AG09309 (cell line): ENCODE measurements at places on chromosomes 3 and 15.
A peak's percentile ranks its signal among the peaks of the same experiment; 100 is the strongest.

DNA sequence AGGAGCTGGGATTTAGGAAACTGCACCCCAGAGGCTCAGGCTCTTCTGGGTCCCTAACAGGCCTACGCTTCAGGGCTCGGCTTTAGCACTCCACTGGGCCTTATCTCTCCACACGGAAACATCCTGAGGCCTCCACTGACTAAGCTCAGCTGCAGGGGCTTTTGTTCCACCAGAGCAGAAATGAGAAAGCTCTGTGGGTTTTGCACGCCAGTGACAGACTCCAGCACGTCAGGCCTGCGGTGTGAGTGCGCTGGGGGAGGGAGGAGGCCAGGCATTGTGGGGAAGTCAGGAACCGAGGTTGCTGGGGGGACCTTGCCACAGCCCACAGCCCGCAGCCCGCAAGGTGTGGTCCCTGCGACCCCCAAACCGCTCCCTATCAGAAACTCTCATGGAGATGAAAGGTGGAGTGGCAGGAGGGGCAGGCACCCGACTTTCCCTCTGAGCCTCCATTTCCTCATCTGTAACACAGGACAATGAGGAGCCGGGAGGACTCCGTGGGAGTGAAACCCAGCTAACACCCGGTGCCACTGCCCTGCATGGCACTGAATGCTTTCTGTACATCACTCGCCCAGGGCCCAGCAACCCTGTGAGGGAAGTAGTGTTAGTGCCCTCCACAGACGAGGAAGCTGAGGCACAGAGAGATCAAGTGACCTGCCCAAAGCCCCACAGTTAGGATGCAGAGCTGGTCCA is 106.5 kb downstream of the TPRA1 start:
- no peak for DNase-seq

DNA sequence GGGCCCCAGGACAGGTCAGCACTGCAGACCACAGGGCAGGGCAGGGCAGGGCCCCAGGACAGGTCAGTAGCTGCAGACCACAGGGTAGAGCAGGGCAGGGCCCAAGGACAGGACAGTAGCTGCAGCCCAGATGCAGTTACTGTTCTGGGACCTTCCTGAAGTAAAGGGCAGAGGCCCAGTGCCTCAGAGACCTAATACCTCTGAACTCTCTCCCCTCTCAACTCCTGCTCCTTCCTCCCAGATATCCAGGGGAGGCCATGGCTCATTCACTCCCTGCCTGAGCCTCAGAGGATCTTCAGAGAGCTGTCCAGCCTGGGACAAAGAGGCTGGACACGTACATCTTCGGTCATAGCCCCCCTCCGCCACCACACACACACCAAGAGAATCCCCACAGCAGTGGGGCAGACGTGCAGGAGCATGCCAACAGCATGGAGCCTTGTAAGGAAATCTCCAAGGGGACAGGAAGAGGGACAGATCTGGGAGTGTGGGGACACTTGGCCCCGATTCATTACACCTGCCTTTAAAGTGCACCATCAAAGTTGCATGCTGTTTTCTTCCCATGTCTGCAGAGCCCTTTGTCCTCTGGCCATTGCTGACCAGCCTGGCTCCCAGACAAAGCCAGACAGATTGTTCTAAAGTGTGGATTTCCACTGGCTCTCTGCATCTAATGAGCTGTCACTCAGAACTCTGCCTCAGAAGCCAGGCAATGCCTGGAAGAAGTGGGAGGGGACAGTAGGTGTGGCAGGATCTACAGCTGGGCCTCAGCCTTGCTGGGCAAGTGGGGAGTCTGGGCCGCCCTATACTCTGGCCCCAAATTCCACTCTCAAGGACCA is 24.2 kb upstream of the BUB1B start:
- no peak for DNase-seq

DNA sequence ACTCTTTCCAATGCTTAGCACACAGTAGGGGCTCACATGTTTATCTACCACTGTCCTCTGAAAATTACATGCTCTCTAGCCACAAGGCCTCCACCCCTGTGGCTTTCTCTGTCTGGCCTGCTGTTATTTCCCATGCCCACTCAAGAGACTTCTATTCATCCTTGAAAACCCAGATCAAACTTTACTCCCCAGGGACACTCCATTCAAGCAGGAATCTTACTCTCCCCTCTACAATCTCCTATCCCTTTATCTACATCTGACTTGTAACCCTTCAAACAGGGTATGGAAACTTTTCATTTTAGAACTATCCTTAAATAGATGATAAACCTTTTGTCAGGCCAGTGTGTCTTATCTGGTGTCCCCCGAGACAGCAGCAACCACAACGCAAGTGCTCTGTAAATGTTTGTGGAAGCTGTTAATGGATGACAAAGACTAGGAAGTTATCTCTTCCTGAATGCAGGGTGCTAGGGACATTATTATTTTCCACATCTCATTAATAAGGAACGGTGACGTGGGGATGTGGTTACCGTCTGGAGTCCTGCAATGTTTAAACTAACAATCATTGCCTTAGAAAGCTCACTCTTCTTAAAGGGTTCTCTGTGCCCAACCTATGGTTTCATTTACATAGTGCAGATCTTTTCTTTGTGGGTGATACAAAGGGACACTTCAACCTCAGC is 322.3 kb downstream of the ARRDC4 start:
- no peak for DNase-seq

GRCh38 chr3:196207833-196208607 is 3.2 kb downstream of the ZDHHC19 start:
- no peak for DNase-seq

DNA sequence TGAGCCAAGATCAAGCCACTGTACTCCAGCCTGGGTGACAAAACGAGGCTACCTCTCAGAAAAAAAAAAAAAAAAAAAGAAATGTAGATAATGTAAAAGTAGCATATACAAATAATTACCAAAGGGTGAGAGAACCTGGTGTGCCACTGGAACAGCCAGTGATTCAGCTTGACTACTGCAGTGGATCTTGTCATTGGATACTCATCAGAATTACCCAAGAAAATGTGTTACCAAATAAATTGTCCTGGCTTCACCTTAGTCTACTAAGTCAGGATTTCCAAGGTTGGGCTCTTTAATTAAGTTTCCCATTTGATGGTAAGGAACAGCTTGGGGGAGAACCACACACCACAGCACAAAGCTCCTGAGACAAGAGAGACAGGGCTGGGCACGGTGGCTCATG is 1.5 kb downstream of the NICN1 start:
- DNase-seq: no peak

DNA sequence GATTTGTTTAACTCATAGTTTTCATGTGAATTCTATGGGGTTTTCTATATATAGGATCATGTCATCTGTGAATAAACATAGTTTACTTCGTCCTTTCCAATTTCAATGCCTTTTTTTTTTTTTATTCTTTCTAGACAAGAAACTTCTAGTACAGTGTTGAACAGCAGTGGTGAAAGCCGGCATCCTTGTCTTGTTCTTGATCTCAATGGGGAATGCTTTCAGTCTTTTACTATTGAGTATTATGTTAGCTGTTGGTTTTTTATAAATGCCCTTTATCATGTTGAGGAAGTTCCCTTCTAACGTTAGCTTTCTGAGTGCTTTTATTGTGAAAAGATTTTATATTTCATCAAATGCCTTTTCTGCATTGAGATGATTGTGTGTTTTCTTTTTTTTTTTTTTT is 69.0 kb downstream of the SLMAP start:
- no peak for DNase-seq

- DNase-seq: no peak
Measured at GRCh38 chr3:5019411-5020241, 40.4 kb downstream of the BHLHE40 start.

GRCh38 chr3:97658668-97659285 is 105.8 kb upstream of the ARL6 start:
- DNase-seq: no peak

DNA sequence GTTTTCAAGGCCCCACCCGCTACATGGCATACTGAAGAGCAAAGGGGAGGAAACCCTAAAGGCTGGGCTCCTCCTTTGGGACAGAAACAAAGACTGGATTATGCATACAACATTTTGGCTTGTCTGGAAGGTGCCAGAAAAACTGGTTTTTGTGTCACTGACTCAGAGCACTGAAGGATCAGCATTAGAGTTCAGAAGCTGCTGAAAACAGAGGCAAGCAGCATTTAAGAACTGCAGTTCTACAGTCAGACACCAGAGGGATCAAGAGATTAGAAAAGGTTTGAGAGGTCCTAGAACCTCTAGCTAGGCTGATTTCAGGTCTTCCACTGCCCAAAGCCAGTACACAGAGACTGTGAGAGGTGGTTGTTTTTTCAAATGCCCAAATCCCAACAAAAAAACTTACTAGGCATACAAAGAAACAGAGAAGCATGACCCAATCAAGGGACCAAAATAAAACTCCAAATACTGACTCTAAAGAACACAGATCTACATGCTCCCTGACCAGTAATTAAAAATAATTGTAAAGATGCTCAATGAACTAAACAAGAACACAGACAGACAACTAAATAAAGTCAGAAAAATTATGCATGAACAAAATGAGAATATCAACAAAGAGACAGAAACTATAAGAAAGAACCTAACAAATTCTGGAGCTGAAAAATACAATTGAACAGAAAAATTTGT is 91.2 kb downstream of the SENP2 start:
- peak; percentile 44 for DNase-seq

- no peak for DNase-seq
Measured at GRCh38 chr15:33148129-33148751, 46.3 kb downstream of the FMN1 start.

DNA sequence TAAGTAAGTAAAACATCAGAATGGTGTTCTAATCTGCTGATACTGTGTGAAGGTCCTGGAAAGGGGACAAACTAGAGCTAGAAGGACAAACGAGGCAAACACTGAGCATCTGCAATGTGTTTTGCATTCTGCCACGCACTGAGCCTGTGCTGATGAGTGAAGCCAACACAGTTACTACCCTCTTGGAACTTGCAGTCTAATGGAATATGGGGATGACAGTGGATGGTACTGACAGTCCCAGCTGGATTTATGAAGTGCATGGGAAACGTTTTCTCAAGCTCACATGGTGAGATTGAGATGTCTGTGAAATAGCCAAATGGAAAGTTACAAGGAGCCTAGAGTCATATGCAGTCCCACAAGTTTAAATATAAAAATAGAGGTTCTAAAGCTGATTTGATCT is 86.6 kb downstream of the FOXB1 start:
- DNase-seq: no peak

DNA sequence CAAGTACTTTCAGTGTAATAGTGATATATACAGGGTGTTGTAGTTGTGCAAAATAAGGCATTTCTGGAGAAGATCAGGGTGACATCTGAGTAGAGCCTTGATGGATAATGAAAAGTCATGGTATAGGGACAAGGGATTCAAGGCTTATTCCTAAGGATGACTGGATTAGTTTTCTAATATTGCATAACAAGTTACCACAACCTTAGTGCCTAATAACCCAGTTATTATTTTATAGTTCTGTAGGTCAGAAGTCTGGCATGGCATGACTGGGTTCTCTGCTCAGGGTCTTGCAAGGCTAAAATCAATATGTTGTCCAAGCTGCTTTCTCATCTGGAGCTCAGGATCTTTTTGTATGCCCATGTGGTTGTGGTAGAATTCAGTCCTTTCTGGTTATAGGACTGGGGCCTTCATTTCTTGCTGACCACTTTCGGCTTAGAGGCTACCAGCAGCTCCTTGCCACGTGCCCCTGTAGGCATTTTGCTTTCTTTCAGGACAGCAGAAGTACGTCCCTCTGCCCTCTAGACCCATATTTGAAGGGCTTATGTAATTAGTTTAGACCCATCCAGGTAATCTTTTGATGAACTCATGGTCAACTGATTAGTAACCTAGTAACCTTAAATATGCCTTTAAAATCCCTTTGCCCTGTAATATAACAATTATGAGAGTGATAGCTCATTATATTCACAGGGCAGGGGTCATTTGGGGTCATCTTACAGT is 73.2 kb upstream of the LRRFIP2 start:
- DNase-seq: no peak

DNA sequence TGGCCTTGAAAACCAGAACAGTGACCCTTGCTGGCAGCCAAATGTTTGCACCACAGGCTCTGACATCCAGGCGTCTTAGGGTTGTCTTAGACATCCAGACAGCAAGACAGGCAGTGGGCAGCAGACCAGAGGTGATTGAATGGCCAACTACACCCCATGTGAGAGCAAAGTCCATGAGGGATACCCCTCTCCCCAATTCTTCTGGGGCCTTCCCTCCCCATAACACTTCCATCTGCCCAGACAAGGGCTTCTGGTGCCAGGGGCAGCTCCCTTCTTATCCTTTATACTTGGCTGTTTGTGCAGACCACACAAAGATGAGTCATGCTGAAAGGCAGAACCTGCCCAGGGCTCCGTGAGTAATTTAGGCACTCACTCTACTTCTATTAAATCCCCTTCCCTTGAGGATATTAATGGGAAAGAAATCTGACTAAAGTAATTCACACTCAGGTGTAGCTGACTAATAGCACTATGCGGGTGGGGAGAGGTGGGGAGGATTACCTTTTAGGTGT is 257.9 kb downstream of the UACA start:
- DNase-seq: peak; percentile 60

GRCh38 chr3:87710511-87710910 is 348.3 kb downstream of the CGGBP1 start:
- no peak for DNase-seq

- DNase-seq: peak; percentile 48
Measured at GRCh38 chr3:66107855-66108254, 69.1 kb upstream of the MAGI1 start.

- DNase-seq: no peak
Measured at GRCh38 chr3:15942462-15942861, 144.7 kb upstream of the ANKRD28 start.

DNA sequence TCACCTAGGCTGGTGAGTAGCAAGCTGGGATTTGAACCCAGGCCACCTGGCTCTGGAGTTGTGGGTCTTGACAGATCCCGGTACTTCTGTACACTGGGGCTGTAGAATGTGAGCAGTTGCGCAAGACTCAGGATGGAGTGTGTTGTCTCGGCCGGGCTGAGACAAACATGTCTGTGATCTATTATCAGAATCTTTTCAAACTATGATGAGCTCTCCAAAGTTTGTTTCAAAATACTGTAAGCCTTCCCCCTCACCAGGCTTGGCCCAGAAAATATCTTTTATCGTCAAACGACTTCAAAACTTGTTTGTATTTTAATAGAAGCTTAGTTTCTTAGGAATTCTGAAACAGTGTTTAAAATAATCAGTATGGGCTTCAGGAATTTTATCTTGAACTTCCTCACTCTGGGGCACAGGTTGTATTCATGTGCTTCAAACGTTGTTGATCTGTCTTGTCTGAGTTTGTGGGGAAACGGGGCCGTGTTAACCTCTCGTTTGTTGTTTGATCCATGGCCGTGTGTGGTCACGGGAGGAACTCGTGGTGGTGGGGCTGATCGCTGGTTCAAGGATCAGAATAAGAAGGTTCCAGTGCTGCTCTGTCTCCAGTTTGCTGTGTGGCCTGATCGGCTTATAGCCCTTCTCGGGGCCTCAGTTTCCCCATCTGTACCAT is 40.3 kb upstream of the TFRC start:
- no peak for DNase-seq
